ENCODE measurements at places on chromosomes 7 and 10. TPM values are rescaled to one million over a fixed set of nuclear protein-coding genes. Genes with fewer than 3 reads are reported as not detected.

Gene TLX1
- not detected for total RNA-seq

- no peak for DNase-seq
These were observed 20.7 kb downstream of the NT5C3A start for GRCh38 chr7:33041631-33042428.

- peak; percentile 82 for DNase-seq
These were observed 56.7 kb downstream of the JCAD start for GRCh38 chr10:30002426-30003266.

DNA sequence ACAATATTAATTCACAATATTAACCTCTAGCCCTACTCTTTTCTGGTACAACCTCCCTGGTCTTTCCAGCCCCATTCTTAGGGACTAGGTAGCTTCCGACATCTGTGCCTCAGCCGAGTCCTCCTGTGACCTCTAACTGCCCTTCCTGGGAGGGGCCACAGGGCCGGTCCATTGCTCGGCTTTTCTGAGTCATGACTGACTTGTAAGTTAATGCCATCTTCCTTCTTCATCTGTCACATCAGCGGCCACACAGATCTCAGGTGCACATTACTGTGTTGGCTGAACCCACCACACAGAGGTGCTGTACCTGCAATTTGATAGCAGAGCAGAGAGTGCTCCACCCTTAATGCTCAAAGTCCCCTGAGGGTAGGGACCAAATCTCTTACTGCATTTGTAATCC, 4.1 kb upstream of the CPA4 start:
- no peak for DNase-seq
